SW 1271 (cell line): ENCODE measurements at places on chromosomes 5 and 9.

GRCh38 chr5:178793151-178793550 lies 62.7 kb upstream of the ZNF354A start:
- DNase-seq: peak; percentile 40

- DNase-seq: no peak
Observed at GRCh38 chr5:34022121-34022705, 14.4 kb upstream of the AMACR start.

- DNase-seq: peak; percentile 46
Observed at GRCh38 chr5:136424835-136425584, 59.7 kb upstream of the TRPC7 start.

DNA sequence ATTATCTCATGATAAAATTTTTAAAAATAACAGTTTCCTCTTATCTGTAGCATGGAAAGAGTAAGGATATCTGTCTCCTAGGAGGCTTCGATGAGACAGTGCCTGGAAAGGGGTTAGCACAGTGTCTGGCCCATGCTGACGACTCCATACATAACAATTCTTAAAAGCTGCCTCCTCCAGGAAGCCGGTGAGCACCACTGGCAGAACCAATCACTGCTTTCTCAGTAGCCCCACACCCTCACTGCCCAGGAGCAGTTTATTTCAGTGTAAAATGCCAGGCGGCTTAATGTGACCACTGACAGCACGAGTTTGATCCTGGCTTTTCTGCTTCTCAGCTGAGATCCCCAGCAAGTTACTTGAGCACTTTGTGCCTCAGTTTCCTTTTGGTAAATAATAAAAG lies 1.2 kb upstream of the NIPAL4 start:
- DNase-seq: no peak

DNA sequence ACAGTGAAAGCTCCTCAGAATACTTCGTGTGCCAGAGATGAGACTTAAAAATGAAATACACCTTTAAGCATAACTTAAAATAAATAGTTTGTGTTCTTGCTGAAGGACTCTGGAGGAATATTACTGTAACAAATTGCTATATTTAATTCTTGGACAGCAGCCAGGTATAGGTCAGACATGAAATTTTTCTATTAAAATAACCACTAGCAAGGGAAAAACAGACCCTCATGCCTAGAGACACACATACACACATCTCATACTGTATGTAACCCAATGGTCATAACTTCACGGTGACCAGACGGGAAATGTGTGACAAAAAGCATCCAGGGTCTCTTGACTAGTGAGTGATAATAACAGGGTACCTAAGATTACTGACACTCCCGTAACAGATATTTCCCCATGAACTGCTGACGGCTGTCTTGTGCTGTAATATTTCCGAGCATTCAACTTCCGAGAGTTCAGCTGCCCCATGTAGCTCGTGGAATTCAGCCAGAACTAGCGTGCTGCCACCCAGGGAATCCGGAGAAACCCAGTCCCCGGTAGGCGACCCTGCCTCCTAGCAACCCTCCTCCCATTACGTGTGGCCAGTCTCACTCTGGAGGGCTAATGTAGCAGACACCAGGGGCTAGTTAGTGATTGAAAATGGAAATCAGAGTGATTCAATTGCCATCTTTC lies 2295.1 kb upstream of the WWC1 start:
- DNase-seq: no peak

DNA sequence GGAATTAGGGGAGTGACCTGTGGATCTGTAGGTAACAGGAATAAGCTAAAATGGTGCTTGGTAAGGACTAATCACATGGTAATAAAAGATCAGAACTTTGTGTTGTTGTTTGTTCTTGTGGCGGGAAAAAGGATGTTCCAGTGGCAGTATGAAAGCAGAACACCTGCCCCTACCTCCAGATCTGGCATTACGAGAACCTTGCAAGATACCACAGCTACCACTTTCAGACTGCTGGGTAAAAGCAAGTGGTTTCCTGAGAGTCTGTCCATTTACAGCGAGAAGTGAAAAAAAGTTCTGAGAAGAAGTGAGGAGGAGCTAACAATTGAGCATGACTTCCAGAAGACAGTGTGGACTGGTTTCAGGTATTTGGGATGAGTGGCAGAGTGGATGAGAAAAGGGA lies 252.5 kb downstream of the TLE4 start:
- no peak for DNase-seq

GRCh38 chr5:160694896-160695295 lies 157.1 kb downstream of the ATP10B start:
- no peak for DNase-seq

- DNase-seq: no peak
Observed at GRCh38 chr5:164377746-164378145, 872.3 kb downstream of the MAT2B start.

GRCh38 chr9:84435902-84436301 lies 95.3 kb upstream of the SLC28A3 start:
- DNase-seq: no peak

GRCh38 chr9:103203172-103203571 lies 208.0 kb downstream of the CYLC2 start:
- no peak for DNase-seq

GRCh38 chr5:123119334-123119986 lies 30.4 kb downstream of the PRDM6 start:
- DNase-seq: no peak

GRCh38 chr5:87210743-87211142 lies 56.9 kb upstream of the RASA1 start:
- no peak for DNase-seq

DNA sequence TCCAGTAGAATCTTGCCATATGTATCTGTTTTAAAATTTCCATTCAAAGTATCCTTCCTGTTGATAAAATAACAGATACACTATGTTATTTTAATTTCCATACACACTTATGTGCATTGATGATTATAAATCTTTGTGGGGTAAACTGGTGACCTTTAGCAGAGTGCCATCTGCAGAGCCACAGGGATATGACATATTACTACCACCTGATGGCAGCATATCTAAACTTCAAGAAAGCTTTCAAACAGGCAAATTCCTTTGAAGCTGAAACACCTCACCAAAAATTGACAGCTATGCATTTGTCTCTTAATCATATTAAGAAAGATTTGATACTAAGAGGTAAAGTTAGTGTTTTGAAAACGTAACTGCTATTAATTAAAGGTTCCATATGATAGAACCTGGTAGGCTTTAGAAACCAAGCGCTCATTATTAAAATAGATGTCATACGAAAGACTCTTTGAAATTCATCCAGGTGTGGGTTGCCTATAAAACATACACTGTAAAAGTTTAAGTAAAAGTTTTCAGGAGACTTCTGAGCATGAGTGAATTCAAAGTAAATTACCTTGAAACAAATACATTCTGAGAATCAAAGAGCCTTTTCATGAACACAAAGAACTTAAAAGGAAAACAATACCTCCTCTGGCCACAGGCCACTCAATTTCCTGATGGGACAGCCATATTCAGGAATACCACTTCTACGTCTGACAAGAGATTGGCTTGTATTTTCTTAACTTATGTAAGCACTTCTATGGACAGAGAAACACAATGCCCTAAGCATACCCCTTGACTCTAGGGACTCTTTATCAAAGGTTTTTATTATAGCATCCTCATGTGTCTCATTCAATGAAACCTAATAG lies 93.3 kb downstream of the KIAA0825 start:
- peak; percentile 59 for DNase-seq

GRCh38 chr9:37827483-37828165 lies 27.0 kb downstream of the DCAF10 start:
- no peak for DNase-seq

- DNase-seq: no peak
Observed at GRCh38 chr5:20230010-20230409, 242.0 kb upstream of the CDH18 start.

DNA sequence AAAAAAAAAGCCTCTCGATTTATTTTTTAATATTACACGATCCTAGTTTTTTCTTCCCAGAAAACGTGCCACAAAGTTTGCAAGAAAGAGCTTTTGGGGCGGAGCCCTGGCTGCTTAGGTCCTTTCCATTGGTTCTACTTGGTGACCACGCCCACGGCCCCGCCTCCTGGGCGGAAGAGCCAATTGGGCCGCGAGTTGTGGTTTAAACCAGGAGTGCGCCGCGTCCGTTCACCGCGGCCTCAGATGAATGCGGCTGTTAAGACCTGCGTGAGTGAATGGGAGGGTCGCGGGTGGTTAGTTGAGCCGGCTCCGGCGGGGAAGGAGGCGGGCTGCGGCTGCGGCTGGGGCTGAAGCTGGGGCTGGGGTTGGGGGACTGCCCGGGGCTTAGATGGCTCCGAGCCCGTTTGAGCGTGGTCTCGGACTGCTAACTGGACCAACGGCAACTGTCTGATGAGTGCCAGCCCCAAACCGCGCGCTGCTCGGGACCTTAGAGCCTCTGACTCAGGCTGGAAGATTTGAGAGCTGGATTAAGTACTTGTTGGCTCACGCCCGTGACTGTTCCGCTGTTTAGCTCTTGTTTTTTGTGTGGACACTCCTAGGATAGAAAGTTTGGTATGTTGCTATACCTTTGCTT lies at the start of gene PTTG1:
Gene PTTG1, plus strand, starts transcription at position 231 of the 634 bp plus-strand sequence. CDS start 458 bp downstream, outside the sequence.
- DNase-seq: peak; percentile 93
